NCI-H524 treated with DMSO at 0.1 percent for 48 hours (cell line): ENCODE measurements at places on chromosomes 13 and 19.

DNA sequence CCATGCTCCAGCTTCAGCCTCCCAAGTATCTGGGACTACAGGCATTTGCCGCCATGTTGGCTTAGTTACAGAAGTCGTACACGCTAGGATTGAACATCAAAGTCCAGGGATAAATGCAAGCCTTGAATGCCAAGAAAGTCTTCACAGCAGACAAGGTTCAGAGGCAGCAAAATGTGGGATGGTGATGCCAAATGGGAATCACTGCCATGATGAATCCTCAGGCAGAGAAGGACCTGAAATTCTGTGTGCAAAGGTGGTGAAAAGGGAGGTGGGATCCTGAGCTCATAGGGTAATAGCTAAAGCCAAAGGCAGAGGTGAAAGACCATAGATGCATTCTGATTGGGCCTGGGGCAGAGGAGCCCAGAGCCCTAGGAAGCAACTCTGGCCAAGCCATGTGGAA is 79.3 kb upstream of the STK24 start:
- no peak for DNase-seq

DNA sequence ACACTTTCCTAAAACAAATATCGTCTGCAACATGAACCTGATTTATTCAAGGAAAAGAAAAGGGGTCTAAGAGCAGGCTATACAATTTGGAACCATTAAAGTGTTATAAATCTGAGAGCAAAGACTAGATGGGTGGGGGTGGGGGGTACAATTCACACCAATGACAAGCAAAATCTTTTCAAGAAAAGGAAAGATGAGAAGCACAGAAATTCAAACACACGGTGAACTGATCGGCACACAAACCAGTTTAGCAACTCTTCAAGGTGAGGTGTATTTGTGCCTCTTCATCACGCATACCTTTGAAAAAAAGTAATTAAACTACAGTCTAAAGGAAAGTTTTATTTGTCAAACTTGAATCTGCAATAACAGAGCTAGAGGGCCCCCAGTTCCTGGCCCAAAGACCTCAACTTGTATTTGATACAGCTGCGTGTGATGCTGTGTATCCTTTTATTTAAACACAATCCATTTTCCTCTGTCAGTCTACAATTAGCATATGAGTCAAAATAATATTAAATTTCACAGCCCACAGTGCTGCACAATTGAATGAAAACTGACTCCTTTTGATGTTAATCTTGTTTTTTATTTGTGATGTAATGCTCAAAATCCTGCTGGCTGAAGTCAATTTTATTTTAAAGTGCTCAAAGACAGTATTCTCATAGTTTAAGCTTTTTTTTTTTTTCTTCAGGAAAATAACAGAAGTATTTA is 14.2 kb downstream of the EFNB2 start:
- DNase-seq, result no peak

DNA sequence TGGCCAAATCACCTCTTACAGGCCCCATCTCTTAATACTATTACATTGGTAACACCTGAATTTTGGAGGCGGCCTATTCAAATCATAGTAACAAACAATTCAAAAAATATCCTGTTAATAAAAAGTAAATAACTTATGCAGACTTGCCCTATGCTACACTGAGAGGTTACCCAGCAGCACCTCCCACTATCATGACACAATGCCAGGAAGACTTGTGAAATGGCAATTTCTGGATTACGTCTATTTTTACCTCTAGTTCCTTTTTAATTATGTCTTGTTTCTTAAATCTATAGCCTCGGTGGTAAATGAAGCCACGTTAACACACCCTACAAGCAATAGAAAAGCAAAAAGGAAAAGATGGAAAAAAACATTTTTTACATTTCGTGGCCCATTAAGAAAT is 6.2 kb upstream of the DZIP1 start:
- DNase-seq, result no peak

GRCh38 chr19:43518051-43518450 is 8.9 kb downstream of the ETHE1 start:
- DNase-seq, result no peak

DNA sequence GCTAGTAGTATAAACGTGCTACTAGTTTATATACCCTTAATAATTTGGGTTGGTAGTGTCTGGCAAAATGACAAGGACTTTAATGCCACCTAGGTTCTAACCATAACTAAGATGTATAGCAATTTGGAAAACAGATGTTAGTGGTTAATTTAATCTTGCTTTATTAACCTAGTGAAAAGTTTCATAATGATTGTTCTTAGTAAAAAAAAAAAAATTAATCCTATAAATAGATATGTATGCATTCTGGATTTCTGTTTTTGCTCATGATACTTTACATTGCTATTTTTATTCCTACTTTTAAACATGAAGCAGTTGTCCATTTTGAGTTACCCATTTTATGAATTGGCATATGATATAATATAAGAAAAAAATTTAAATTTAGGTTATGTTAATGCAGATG is 36.3 kb downstream of the DGKH start:
- DNase-seq, result no peak

GRCh38 chr13:46071590-46072249 is 19.2 kb upstream of the ZC3H13 start:
- DNase-seq, result no peak

DNA sequence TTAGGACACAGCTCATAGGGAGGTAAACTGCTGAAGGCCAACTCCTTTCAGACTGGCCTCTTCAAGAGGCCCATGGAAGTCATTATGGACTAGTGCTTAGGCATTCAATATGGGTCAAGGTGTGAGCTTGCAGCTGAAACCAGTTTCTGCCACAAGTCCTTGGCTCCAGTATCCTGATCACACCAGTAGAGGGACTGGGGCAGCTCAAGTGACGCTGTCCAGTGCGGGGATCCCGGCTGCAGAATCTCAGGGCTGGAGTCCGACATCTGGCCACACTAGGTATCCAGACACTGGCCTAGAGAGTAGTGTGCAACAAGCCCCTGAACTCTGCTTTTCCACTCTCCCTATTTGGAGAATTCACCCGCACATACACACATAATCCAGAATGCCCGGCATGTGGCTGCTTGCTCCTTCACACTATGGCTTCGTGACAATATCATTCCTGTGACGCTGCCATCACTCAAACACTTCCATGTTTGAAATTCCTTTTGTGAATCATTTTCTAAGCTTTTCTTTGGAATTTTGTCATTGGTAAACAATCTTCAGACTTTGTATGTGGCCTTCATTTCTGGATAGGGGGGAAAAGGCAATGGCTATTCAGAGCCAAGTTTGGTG is 425.1 kb downstream of the EFNB2 start:
- no peak for DNase-seq

DNA sequence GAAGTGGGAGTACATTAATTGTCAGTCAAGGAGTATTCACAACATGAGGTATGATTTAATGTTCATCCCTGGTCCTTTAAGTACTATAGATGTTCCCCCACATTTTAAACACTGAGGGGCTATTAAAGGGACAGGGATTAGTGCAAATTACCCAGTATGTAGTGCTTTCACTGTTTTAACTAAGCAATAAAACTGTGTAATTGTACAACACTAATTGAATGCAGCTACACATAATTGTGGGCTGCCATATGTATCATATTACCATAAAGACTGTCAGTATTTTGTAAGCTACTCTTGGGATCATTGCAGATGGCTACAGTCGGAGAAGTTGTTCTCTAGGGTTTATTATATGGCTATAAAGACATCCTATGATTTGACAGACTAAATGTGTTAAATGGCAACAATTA is 316.6 kb downstream of the DCLK1 start:
- DNase-seq, result peak; percentile 94
